Ascending aorta (tissue), 2 donors: ENCODE measurements at places on chromosomes 12 and 14.

DNA sequence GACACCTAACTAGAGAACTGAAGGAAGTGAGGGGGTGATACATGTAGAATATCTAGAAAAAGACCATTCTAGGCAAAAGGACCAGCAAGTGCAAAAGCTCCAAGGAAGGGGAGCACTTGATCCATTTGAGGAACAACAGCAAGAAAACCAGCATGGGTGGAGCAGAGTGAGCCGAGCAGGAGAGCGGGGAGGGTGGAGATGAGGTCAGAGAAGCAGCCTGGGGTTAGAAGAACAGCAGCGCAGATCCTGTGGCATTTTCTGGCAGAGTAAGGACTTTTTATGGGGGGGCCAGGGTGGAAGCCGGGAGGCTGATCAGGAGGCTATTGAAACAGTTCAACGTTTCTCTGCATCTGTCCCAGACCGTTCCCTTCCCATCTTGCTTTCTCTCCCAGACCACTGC lies 24.5 kb upstream of the TMCC3 start:
- peak; percentile 35 for DNase-seq

GRCh38 chr12:130076752-130077151 lies 85.5 kb upstream of the FZD10 start:
- DNase-seq: no peak

- DNase-seq: no peak
Measured at GRCh38 chr14:28608851-28609828, 157.4 kb upstream of the FOXG1 start.

GRCh38 chr14:54667764-54668163 lies 100.8 kb downstream of the SAMD4A start:
- DNase-seq: no peak

DNA sequence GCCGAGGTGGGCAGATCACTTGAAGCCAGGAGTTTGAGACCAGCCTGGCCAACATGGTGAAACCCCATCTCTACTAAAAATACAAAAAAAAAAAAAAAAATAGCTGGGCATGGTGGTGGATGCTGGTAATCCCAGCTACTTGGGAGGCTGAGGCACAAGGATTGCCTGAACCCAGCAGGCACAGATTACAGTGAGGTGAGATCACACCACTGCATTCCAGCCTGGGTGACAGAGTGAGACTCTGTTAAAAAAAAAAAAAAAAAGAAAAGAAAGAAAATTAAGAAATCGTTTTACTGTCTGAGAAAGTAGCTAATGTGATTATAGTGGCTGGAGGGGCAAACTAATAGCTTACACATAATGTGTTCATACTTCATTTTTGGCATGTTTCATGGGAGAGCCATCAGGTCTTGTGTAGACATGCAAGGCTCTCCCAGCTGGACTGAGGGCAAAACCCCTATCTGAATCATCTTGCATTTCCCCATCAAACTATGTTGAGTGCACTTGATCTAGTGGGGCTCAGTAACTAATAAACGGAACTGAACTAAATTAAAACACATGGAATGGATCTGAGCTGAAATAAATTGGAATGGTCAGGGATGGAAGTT lies 16.2 kb downstream of the KIF21A start:
- DNase-seq: no peak

GRCh38 chr12:101713059-101713682 lies 15.7 kb downstream of the CHPT1 start:
- DNase-seq: no peak

GRCh38 chr12:5912437-5913334 lies 32.4 kb downstream of the ANO2 start:
- no peak for DNase-seq

DNA sequence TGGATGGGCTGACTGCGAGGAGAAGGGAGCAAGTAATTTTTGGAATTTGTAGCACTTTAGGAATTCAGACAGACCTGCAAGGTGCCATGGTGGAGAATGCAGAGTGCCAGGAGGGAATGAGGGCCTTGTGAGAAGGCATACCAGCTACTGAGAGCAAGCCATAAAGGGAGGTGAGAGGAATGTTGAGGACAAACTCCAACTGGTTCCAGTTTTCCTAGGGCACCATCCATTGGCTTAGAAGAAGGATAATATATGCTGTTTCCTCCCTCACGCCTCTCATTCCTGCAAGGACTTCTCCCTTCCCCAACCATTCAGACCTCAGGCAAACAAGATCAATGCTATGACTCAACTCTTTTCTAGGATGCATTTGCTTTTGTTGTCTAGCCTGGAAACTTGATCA lies 11.2 kb upstream of the DAAM1 start:
- DNase-seq: no peak

GRCh38 chr14:59195912-59196311 lies 7.4 kb downstream of the DAAM1 start:
- no peak for DNase-seq

DNA sequence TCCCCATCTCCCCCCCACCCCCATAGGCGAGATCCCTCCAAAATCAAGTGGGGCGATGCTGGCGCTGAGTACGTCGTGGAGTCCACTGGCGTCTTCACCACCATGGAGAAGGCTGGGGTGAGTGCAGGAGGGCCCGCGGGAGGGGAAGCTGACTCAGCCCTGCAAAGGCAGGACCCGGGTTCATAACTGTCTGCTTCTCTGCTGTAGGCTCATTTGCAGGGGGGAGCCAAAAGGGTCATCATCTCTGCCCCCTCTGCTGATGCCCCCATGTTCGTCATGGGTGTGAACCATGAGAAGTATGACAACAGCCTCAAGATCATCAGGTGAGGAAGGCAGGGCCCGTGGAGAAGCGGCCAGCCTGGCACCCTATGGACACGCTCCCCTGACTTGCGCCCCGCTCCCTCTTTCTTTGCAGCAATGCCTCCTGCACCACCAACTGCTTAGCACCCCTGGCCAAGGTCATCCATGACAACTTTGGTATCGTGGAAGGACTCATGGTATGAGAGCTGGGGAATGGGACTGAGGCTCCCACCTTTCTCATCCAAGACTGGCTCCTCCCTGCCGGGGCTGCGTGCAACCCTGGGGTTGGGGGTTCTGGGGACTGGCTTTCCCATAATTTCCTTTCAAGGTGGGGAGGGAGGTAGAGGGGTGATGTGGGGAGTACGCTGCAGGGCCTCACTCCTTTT lies 2.7 kb downstream of the GAPDH start:
- DNase-seq: no peak

DNA sequence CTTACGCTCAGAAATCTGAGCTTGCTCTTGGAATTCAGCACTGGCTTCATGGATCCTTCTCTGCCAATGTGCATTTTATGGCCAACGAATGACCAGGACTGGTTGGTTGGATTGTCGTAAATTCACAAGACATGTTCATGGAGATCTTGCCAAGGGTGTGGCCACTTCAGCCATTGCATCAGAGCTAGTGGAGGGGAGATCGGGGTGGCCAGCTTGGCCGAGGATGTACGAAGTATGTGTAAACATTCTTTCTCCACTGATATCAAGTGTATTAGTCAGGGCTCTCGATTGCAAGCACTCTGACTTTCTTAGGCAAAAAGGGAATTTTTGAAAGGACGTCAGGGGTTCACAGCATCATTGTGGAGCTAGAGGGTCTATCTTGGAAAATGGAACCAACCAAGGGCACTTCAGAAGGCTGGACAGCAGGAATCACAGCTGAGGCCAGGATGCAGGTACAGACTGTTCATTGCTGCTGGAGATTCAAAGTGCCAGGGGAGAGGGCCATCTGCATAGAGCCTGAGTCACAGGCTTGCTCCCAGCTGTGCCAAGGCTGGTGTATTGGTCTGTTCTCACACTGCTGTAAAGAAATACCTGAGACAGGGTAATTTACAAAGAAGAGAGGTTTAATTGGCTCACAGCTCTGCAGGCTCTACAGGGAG lies 32.9 kb upstream of the ADGRD1 start:
- DNase-seq: no peak

DNA sequence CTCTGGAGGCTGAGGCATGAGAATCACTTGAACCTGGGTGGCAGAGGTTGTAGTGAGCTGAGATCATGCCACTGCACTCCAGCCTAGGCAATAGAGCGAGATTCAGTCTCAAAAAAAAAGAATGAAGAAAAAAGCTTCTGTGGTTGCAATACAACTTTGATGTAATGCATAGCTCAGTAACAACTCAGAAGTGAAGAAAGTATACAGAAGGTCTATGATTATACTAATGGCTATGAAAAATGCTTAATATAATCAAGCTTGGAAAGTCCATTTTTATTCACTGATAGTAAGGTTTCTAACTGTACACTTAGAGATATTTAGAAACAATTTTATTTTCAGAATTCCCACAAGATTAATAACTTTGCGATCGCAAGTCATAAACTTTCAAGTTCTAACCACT lies 88.2 kb upstream of the FRMD6 start:
- DNase-seq: no peak

DNA sequence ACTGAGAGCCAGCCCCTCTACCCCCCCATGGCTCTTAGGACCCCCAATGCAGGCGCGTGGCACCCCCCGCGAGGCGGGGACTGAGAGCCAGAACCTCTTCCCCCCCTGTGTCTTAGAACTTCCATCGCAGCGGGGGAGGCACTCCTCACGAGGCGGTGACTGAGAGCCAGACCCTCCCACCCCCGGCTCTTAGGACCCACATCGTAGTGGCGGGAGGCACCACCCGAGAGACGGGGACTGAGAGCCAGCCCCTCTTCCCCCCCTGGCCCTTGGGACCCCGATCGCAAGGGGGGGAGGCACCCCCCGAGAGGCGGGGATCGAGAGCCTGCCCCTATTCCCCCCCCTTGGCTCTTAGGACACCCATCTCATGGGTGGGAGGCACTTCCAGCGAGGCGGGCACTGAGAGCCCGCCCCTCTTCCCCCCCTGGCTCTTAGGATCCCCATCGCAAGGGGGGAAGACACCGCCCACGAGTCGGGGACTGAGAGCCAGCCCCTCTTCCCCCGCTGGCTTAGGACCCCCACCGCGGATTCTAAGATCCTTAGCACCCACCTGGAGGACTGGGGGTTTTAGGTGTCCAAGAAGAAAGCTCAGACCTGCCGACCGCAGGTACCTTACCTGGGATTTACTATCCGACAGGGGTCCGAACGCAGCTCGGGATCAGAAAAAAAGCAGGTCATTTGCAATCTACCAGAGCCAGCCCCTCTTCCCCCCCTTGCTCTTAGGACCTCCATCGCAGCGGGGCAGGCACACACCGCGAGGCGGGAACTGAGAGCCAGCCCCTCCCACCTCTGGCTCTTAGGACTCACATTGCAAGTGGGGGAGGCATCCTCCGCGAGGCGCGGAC lies 44.9 kb downstream of the DDX11 start:
- DNase-seq: no peak

- no peak for DNase-seq
Measured at GRCh38 chr14:30551460-30551859, 7.5 kb upstream of the G2E3 start.

DNA sequence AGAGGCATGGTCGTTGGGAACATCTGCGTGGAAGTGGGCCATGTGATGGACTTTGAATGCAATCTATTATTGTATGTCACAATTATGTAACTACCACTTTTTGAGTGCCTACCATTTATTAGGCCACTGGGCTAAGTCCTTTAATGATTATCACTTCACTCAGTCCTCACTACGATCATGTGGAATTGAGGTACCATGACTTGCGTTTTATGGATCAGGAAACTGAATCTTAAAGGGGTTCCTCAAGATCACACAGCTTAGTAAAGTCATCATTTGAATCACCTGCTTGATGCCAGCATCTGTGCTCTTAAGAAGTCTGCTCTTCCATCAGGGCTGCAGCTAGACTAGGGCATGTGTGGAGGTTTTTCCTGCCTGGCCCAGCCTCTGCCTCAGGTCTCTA lies 136.7 kb downstream of the DAD1 start:
- no peak for DNase-seq

DNA sequence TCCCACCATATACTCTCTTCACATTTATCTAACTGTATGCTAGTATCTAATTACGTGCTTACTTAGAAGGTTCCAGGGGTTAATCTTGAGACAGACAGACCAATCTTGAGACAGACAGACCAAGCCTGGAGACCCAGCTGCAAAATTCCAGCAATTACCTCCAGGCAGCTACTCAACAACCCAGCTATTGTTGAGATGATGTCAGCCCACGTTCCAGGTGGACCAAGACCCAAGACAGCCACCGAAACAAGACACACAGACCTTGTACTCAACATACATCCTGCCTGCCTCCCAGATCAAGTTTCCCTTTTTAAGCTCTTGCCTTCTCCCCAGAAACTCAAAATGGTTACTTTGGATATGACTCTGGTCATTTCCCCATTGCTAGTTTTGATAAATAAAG lies 64.9 kb upstream of the VASH1 start:
- no peak for DNase-seq

DNA sequence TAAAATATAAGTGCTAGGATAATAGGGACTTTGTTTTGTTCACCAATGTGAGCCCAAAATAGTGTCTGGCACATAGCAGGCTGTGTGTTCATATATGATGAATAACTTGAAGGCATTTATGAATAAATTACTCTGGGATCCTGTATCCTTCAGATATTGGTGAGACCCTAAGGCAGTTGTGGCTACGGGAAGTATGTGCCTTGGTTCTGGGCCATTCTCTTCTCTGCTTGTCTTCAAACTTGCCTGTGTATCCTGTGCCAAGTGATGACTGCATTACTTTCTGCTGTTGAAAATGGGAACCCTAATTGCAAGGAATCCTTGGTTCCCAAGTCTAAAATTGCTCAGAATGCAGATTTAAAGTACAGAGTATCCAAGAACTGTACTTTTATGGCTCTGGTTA lies 67.6 kb upstream of the KTN1 start:
- no peak for DNase-seq

- no peak for DNase-seq
Measured at GRCh38 chr12:100699209-100699608, 95.4 kb upstream of the ANO4 start.

DNA sequence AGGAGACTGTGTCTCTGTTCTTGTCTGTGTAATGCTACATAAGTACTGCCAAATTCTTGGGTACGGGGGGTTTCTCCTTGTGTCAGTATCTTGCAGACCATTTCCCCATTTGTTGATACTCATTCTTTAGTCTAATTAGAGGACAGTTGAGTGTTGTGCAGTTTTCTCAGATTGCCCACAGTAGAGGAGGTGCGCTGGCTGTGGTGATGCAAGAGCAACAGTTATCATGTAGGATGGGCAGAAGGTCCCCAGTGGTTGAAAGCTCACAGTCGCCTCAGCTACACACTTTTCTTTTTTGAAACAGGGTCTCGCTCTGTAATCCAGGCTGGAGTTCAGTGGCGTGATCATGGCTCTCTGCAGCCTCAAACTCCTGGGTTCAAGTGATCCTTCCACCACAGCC lies 37.8 kb upstream of the ATP2A2 start:
- no peak for DNase-seq
